ENCODE measurements at places on chromosomes 6 and 20.
A peak's percentile ranks its signal among the peaks of the same experiment; 100 is the strongest.

DNA sequence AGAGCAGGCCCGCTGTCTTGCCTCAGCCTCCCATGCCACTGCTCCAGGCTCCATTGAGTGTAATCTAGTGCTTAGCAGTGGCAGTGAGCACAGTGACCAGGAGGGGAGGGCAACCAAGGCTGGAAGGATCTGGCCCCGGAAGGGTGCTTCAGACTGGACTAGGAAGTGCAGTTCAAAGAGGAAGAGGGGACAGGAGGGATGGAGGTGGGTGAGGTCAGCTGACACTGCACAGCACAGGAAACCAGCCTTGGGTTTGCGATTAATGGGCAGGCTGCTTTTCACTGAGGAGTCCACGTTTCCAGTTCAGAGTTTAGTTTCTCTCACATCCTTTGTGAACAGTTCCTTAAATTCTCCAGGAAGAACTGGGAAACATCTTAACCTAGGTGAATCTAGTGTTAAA lies 46.9 kb downstream of the CDS2 start:
- DNase-seq: no peak

GRCh38 chr6:11322252-11322885 lies 89.9 kb upstream of the NEDD9 start:
- no peak for DNase-seq

DNA sequence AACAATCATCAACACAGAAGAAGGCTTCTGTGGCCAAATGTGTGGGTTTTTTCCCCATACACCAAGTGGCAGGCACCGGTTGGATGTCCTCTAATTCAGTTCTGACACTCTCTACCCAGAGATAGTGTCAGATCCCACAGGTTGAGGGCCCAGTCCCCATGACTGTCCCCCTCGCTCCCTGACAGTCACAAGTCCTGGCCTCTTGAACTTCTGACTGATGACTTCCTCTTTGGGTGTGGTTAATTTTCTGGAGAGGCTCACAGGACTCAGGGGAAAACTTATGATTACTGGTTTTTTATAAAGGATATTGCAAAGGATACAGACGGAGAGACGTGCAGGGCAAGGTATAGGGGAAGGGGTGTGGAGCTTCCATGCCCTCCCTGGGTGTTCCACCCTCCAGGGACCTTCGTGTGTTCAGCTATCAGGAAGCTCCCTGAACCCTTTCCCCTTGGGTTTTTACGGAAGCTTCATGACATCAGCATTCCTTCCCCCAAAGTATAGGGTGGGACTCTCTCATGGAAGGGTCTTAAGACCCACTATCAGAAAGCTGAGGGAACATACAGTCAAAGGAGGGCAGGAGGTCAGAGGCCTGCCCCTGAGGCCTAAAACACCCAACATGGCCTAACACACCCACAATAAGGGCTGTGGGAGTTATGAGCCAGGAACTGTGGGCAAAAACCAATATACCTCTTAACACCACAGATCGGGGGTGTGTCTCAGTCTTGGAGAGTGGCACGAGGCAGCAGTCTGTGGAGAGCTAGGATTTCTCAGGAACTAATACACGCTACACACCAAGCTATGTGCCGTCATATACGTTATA lies 33.3 kb downstream of the FARS2 start:
- no peak for DNase-seq

- no peak for DNase-seq
Measured at GRCh38 chr20:40276301-40276700, 412.7 kb downstream of the MAFB start.

DNA sequence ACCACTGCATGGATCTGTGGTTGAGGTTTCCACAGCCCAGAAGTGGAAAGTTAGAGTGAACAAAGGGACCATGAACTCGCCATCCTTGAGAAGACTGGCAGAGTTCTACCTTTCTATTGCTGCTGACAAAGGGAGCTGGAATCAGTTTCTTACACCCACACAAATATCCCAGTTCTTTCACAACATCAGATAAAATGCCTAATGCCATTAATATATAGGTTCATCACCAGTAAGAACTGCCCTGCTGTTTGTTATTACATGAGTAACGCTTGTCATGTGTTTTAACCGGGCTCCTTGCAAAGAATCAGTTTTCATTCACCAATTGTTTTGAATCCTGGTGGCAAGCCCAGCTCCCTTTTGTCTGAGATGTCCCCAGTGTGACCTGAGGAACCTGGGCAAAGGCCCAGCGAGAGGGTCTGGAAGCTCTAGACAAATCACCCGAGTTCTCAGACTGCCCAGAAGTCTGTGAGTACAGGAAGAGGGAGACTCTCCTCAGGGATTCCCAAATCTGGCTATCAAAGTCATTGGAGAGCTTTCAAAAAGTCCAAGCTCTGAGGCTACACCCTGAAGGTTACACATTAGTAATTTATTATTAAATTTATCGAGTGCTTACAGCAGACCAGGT lies 7.5 kb upstream of the CD164 start:
- DNase-seq: no peak

DNA sequence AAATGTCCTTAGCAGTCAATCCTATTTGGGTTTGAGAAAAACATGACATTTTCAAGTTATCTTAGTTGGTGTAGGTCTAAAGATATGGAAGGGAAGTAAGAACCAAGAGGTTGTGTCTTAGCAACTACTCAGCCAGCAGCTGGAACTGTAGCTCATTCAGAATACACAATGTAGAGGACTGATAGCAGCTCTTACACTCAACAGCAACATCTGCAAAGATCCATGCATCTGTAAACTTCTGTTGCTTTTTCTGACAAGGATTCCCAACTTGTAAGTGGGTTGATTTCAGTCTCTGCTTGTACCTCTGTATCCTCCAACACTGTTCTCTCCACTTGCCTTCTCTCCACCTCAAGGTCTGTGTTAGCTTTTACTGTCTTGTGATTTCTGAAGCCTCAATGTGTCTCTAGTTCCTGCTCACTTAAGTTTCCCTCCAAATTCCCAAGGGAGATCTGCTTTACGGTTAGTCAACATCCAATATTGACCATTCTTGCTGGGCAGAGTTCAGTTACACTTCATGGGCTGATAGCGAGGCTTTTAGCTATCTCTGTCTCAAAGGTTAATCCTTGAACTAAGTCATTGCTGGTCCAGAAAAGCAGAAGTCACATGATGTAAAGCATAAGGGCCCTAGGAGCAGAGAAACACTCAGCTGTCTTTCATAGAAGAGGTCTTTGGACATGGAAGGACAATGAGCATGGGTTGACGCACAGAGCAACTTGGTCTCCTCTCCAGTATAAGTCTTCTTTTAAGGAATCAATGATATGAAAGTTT lies 71.6 kb upstream of the LGSN start:
- DNase-seq: no peak

DNA sequence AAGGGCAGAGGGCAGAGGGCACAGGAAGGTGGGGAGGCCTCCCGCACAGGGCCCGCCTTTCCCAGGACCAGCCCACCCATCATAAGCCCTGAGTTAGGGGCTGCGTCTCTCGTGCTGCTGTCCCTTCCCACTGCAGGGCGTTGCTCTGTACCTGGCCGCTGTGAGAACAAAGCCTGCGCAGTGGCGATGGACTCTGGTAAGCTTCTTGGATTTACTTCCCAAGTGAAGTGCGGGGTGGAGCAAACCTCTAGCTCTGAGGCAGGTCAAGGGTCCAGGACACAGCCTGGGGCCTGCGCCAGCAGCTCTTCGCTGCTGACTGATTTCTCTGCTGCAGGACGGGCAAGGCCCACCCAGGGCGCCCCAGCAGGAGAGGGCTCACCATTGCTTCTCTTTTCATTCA lies 23.9 kb downstream of the INSM1 start:
- no peak for DNase-seq

DNA sequence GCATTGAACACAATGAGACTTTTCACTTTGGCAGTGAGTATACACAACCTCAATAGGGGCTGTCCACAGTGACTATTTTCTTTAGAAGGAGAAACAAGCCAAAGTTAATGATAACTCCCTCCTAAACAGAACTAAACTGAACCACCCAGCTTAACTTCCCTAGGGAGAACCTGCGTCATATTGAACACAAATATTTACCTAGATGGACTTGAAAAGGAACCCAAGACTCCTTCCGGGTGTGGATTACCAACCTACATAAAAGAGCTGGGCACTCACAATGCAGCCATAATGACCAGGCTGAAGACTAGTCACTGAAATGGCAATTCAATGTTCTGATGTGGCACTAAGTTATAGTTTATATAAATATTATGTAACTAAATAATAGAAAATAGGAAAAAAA lies 160.6 kb downstream of the IBTK start:
- no peak for DNase-seq

DNA sequence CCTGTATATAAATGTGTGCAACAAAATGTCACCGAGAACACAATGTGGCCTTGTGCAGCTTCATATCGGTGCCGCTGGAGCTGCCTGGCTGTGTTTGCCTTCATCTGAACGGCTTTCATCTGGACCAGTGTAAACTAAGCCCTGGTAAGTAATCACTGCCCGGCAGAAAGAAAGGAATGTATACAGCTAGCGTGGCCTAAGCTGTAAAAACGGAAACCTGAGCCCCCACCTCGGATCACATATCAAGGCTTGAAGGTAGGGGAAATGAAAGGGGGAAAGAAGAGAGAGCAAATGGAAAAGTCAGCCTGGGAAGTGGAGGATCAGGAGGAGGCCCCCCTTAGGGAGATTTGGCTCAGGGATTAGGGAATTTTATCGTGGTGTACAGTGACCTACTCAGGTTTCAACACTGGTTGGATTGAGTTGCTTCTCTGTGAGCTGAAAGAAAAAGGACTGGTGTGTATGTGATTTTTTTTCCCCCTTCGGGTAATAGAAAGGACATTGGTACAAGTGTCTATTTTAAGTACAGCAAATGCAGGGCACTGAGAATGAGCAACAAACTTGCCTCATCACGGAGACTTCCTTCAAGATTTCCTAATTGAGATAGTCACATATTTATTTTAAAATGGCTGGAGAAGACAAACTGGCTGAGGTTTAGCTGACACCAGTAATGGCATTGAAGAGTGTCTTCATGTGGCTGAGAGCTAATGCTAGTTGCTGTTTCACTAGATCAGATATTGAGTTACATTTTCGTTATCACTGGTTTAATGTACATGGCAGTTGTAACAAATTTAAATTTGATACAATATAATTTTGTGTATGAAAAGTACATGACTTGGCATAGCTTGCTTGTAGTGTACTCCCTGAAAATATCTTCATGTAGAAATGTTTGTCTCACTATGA lies 3.5 kb downstream of the SOBP start:
- peak; percentile 53 for DNase-seq

DNA sequence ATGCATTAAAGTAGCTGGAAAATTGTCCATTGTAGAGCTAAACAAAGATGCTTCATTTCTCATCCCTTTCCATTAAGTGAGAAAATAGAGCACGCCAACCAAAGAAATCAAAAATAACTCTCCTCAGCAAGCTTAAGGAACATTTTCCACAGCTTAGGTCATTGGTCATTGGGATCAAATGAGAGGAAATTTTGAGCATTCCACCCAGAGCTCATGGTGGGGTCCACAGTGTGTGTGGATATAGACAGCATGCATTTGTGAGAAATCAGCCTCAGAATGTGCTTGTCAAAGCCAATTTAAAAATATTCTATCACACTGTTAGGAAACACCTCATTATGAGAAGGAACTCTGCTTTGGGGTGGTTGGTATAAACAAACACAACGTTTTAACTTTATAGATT lies 97.2 kb downstream of the HDGFL1 start:
- DNase-seq: no peak
